ENCODE measurements at places on chromosomes 13 and 19.

- no peak for DNase-seq
Observed at GRCh38 chr13:30159446-30159839, 147.9 kb downstream of the KATNAL1 start.

DNA sequence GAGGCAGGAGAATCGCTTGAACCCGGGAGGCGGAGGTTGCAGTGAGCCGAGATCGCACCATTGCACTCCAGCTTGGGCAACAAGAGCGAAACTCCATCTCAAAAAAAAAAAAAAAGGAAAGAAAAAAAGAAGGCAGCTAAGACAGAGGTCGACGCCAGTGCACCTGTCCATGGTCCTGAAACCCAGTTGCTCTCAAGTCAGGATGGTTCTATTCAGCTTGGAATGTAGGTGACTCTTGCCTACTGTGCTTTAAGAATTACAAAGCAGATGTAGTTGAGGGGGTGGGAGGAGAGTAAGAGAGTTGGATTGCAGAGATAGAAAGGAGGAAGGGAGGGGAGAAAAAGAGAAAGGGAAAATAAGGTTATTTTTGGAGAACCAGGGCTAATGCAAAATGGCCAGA is 18.7 kb downstream of the CACNG7 start:
- DNase-seq, result peak; percentile 32

GRCh38 chr13:27183561-27184147 is 12.0 kb upstream of the USP12 start:
- no peak for DNase-seq

- no peak for DNase-seq
Observed at GRCh38 chr19:16340092-16340491, 15.5 kb downstream of the KLF2 start.

GRCh38 chr13:35283856-35284255 is 192.6 kb downstream of the MAB21L1 start:
- no peak for DNase-seq

- DNase-seq, result no peak
Observed at GRCh38 chr19:574658-575526, 2.5 kb downstream of the BSG start.

DNA sequence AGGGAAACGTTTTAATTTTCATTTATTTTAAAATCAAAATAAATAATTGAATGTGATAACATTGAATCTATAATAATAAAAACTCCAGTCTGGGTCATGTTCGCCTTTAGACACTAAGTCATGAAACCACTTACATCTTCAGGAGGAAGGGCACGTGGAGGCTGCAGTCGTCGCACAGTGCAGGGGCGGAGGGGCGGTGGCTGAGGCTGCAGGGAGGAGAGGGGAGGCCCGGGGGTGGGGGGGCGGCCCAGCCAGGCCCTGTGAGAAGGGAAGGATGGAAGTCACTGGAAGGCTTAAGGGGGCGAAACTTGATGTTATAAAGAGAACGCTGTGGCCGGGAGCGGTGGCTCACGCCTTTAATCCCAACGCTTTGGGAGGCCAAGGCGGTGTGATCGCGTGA is 14.9 kb upstream of the LATS2 start:
- no peak for DNase-seq

DNA sequence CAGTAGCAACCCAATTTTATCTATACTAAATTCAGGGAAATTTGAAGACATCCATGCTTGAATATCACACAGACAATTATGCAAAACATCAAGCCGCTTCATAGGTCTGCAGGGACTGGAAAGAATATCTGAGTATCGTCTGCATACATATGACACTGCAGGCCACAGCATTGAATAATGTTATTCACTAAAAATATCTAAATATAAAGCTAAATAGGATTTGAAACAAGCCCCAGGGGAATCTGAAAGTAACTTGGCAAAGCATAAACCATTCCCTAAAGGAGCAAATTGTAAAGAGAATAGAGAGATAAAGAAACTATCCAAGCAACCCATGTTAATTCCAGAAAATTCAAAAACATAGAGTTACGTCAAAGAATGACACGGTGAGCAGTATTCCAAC is 1251.0 kb downstream of the PCDH17 start:
- no peak for DNase-seq

- no peak for DNase-seq
Observed at GRCh38 chr19:2627855-2628254, 74.6 kb downstream of the GNG7 start.

- no peak for DNase-seq
Observed at GRCh38 chr13:99717959-99718674, 216.8 kb downstream of the TM9SF2 start.

GRCh38 chr19:41758846-41759245 is 3.5 kb downstream of the CEACAM6 start:
- no peak for DNase-seq

DNA sequence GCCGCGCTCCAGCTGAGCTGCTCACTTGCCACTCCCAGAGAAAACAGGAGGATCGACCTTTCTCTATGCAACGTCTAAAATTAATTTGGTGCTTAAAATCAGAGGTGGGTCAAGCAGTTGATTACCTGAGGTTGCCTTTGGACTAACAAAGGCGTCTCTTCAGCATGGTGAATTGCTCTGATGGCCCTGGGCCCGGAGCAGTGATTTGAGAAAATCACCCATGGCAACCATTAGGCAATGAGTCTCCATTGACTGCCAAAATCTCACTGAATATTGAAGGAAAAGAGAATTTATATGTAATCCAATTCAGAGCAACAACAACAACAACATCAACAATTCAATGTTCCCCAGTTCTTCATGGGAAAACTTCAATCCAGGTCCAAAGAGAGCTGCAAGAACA is 61.8 kb downstream of the IRS2 start:
- DNase-seq, result no peak

DNA sequence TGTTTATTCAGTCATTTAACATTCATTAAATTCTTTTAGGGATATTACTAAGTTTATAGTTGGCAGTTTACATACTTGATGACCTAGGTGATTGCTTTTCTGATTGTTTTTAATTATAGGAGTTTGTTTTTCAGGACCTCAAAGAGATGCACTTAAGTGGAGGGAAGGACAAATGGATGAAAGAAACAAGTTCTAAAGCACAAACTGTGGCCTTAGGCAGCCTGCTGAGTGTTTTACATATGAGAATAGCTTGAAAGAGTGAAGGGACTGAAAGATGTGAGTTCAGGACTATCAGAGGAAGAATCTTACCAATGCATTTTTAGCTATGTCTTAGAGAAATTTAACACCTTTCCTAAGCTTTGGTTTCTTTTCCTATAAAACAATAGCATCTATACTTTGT is 402.6 kb downstream of the KLF12 start:
- DNase-seq, result no peak

GRCh38 chr13:20669162-20669561 is 34.3 kb upstream of the IL17D start:
- DNase-seq, result no peak

DNA sequence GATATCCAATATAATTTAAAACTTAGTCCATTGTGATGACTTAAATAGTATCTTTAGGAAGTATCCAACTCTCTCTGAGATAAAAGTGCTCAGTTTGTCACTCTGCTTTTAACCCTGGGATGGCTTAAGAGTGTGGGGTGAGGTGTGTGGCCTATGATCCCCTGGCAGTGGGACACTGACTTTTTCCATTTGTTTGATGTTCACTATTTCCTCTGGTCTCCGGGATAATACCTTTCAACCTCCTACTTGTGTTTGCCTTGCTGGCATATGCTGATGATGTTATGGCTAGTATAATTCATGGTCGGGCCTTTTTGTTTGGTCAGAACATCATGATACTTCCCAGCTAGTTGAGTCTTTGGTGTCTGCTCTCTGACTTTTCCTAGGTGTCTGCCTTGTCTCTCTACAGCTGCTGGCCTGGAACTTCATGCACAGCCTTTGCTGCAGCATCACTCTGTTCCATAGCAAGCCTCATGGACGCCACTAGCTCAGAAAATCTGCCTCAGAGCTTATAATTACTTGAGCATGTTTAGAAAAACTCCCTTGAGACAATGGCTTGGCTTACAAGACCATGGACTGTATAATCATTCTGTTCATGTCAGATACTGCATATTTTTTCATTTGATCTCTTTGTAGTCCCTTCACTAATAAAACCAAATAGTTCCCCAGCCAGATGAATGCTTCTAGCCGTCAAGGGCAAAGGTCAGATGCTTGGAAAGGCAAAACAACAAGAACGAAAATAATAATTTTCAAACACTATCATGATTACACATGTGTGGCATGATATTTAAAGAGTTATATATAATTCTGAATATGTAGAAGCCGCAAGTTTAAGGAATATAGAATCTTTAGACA is 75.2 kb downstream of the WDFY2 start:
- no peak for DNase-seq

- DNase-seq, result no peak
Observed at GRCh38 chr19:45464274-45464673, 3.5 kb upstream of the FOSB start.

- DNase-seq, result no peak
Observed at GRCh38 chr13:74166261-74167004, 32.2 kb upstream of the KLF12 start.

- DNase-seq, result no peak
Observed at GRCh38 chr19:14085309-14085995, at the start of gene C19orf67. Gene C19orf67, minus strand, starts transcription at chr19:14085783. Its CDS starts 156 bp downstream, at chr19:14085627.

- DNase-seq, result no peak
Observed at GRCh38 chr13:73327579-73327978, 268.8 kb downstream of the KLF5 start.

Measured in T-cell (primary cell).